NAMALWA (cell line): ENCODE measurements at places on chromosomes 4 and X.
A peak's percentile ranks its signal among the peaks of the same experiment; 100 is the strongest.

GRCh38 chr4:68877555-68877954 lies 61.8 kb downstream of the UGT2B10 start:
- DNase-seq: no peak

- DNase-seq: no peak
These were observed 36.8 kb downstream of the ANK2 start for GRCh38 chr4:113086172-113086695.

GRCh38 chrX:46777971-46778810 lies 19.3 kb upstream of the SLC9A7 start:
- no peak for DNase-seq

- no peak for DNase-seq
These were observed 16.2 kb downstream of the ZFYVE28 start for GRCh38 chr4:2402048-2402842.

GRCh38 chrX:110877326-110877725 lies 81.7 kb upstream of the CHRDL1 start:
- no peak for DNase-seq

DNA sequence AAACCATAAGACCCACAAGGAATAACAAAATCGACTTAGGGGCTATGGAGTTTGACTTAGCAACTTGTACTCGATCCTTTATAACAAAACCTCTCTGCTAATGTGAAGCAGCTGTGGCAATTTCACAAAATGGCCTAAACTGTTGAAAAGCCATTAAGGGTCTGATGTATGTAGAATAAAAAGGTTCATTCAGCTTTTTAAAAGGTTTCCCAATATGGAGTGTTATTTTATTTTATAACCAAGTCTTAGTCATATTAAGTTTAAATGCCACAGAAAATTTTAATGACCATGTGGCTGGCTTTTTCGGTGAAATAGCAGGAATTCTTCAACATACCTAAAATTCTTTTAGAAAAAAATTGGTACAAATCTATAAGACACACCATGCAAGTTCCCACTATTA lies 291.8 kb upstream of the HAND2 start:
- DNase-seq: no peak

GRCh38 chr4:101283434-101283833 lies 63.9 kb downstream of the PPP3CA start:
- DNase-seq: no peak

- DNase-seq: peak; percentile 77
These were observed 83.2 kb upstream of the PLAC8 start for GRCh38 chr4:83197555-83198235.

GRCh38 chrX:132214518-132214917 lies 4.7 kb downstream of the RAP2C start:
- DNase-seq: no peak

GRCh38 chrX:139126493-139126892 lies 404.0 kb upstream of the F9 start:
- peak; percentile 64 for DNase-seq

GRCh38 chr4:82618103-82618720 lies 56.4 kb upstream of the TMEM150C start:
- DNase-seq: no peak

GRCh38 chr4:173990126-173990868 lies 293.2 kb downstream of the FBXO8 start:
- DNase-seq: peak; percentile 41

DNA sequence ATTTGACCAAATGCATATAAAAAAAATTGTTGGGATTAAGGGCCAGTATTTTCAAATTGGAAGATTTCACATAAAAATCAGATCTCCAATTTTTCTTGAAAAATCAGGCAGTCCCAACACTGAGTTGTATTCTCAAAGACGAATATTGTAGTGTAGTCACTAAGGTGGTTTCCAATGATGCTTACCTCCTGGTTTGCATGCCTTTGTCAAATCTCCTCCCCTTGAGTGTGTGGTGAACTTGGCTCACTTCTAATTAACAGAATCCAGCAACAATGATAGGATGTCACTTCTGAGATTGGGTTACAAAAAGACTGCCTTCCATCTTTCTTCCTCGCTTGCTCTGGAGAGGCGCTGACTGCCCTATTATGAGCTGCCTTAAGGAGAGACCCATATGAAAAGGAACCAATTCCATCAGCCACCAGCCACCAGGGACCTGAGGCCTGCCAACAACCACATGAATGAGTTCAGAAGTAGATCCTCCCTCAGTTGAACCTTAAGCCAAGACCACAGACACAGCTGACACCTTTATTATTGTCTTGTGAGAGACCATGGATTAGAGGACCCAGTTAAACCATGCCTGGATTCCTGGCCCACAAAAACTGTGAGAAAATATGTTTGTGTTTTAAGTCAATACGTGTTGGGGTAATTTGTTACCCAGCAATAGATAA lies 31.2 kb upstream of the TSPAN5 start:
- no peak for DNase-seq

GRCh38 chr4:41839916-41840854 lies 91.7 kb upstream of the PHOX2B start:
- DNase-seq: no peak

DNA sequence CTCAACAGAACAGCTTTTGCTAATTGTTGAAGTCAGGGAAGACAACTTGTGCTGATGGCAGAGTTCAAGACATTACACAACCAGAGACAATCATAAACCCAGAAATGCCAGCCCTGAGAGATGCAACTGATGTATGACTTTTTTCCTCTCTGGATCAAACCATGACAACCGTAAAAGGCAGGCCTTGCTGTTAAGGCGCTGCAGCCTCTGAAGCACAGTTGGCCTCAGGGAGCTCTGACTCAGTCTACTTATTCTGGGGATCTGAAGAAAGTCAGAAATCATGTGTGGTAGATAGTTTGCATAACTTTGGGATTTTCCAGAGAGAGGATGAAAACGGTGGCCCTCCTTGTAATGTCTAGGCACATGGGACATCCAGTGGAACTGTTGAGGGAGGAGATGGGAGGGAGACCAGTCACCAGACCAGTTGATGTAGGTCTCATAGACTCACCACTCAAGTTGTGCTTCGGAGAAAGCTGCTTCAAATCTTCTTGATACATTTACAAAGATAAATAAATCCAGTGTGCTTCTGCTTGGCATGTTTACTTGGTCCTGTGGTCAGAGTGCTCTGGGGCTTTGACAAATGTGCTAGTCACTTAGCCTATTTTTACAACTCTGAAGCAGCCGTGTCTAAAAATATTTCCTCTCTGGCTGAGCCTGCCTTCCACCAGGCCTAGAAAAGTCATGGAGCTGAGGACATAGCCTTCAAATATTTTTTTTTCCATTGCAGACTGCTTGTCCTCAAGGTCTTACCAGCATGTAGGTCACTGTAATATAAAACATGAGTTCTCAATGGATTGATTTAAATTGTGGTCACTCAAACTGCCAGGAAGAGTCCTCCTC lies 7.5 kb downstream of the HADH start:
- DNase-seq: no peak

- DNase-seq: no peak
These were observed 18.0 kb downstream of the STARD8 start for GRCh38 chrX:68665502-68665901.

GRCh38 chr4:41369680-41370079 lies 113.0 kb downstream of the UCHL1 start:
- no peak for DNase-seq

GRCh38 chrX:132563976-132564375 lies 75.1 kb upstream of the MBNL3 start:
- no peak for DNase-seq

DNA sequence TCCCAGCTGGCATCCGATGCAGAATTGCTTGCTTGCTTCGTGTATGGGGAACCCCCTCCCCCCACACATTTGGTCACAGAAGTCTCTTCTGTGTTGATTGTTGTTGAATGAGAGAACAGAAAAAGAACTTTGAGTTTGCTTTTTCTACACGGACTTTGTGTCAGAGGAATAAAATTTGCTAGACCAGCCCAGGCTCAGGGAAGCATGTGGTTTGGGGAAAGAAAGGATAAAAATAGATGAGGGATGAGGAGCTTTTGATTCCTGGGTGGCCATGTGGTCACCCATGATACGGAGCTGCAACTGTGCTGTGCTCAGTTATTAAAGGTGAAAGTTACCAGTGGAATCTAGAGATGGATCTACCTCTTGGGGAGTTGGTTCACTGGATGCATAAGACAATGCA lies 34.2 kb upstream of the ESX1 start:
- DNase-seq: no peak

- peak; percentile 83 for DNase-seq
These were observed 1.8 kb downstream of the RAP2C start for GRCh38 chrX:132217203-132218073.

- no peak for DNase-seq
These were observed 51.0 kb downstream of the NIPAL1 start for GRCh38 chr4:48067536-48067935.

GRCh38 chr4:98994474-98995182 lies 893 bp upstream of the METAP1 start:
- DNase-seq: no peak

- DNase-seq: peak; percentile 1
These were observed 59.3 kb upstream of the PPP1R2C start for GRCh38 chrX:42837101-42837726.

GRCh38 chr4:40337051-40337450 lies 1.9 kb downstream of the CHRNA9 start:
- no peak for DNase-seq

DNA sequence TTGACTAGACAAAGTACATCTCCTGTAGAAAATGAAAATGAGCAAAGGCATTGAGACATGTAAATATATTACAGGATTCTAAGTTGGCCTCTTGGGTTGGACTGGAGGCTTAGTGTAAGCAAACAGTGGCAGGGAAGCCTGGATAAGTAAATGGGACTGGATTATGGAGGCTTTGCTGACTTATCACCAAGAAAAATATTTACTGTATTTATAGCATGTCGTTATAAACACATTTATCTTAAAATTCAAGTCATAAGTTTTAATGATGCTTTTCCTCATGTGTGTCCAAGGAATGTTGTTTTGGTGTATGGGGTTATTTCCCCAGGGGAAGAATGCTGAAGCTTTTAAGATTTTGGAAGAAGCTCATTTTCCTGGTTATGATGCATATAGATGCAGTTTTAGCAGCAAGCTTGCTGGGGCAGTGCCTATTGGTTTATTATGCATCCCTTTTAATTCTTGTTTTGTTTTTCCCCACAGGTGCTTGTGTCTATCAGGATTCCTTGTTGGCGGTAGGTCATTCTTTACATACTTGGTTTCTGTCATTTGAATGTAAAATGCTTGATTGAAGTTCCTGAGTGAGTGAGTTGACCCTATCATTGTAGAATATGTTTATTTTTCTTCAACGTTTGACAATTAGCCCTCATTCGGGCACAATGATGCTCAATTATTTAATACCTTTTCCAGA lies 8.5 kb downstream of the FRAS1 start:
- no peak for DNase-seq

GRCh38 chr4:8238036-8238511 lies 31.5 kb upstream of the HTRA3 start:
- DNase-seq: peak; percentile 80

DNA sequence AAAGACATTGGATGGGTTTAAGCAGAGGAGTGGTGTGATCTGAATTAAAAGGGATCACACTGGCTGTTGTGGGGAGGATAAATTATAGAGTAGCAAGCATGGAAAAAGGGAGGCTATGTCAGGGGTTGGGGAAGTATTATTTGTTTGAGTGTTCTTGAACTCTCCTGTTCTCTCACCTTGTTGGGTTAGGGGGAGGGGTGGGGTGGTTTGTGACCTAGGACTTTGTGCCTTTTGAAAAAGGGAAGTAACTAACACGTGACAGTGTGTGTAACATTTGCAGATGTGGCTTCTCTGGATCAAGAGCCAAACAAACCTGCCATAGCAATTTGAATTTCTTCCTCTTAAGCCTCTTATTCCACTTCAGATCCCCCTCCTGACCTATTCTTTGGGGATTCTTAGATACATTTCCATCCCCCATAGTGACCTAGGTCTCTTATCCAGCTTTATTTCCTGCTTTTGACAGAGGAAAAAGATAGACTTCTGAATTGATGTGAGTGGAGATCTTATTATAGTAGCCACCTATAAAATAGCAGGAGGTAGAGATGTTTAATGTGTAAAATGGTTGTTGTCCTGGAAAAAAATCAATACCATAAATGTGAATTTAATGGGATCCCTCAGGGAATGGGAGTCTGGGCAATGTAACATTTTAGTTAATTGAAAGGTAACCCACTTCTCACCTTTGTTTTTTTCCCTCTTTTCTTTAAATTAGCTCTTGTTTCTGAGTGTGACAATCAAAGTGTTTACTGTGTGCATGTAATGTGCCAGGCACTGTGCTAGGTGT lies 120.4 kb downstream of the CT47B1 start:
- peak; percentile 80 for DNase-seq

GRCh38 chrX:19688426-19688825 lies 173.1 kb upstream of the MAP3K15 start:
- DNase-seq: no peak

DNA sequence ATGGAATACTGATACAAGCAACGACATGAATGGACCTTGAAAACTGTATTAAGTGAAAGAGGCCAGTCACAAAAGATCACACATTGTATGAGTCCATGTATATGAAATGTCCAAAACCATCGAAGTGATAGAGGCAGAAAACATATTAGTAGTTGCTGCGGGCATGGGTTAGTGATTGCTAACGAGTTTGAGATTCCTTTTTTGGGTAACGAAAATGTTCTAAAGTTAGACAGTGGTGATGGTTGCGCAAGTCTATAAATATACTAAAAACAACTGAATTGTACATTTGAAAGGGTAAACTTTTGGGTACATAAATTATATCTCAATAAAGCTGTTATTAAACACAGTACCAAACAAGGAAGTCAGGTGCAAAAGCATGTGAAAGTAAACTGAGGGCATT lies 234.5 kb downstream of the FBXW7 start:
- no peak for DNase-seq

DNA sequence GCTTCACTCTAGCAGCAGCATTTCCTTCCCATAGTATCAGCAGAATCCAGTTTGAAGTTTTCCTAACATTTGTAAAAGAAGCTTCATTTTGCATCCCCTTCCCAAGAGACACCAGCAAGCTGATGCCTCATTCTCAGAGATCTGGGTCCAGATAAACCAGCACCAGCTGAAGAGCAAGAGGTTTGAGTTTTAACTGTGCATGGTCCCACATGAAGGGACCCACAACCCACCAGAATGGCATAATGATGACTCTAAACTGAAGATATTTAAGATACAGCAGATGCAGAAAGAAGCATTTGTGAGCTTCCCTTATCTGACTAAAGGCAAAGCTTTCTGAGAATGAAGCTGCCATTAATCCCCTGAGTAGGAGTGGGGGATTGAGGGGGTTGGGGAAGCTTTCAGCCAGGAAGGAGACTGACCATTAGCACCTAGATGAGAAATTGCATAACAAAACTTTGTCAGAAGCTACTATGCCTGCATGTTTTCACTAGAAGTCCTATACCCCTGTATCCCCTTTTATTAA lies 18.6 kb downstream of the NUDT6 start:
- no peak for DNase-seq

- no peak for DNase-seq
These were observed 63.4 kb downstream of the CLOCK start for GRCh38 chr4:55483315-55483714.

DNA sequence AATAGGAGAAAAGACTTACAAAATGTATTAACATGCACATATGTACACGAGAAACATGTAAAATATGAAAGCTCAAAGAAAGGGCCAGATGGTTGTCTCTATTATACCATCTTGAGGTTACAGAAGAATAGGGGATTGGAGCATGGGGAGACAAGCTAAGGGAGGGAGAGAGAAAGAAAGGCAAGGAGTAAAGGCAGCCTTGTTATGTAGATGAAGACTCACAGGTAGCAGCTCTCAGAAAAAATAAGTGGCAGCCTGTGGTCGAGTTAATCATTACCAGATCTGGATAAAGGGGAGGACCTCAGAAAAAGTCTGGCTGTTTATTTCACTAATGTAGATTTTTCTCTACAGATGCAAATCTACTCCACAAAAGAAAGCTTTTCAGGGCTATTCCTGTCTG lies 26.6 kb upstream of the PPP1R2C start:
- DNase-seq: no peak
